ENCODE measurements at places on chromosomes 12 and 14.

DNA sequence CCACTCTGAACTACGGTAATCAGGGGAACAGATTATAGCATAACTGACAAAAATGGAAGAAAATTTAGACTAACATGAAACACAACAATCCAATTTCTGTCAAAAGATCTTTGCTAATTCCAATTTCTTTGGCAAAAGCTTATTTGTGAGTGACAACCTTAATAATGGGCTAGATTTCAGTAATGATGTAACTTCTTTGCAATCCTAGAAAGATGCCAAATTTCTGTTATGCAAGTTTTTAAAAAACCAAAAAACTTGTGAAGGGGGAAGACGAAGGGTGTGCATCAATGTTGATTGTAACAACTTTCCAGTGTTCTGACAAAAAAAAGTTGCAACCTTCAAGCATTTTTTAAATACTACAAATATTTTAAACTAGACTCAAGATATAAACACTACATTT, 59.9 kb downstream of the DICER1 start:
- no peak for DNase-seq

DNA sequence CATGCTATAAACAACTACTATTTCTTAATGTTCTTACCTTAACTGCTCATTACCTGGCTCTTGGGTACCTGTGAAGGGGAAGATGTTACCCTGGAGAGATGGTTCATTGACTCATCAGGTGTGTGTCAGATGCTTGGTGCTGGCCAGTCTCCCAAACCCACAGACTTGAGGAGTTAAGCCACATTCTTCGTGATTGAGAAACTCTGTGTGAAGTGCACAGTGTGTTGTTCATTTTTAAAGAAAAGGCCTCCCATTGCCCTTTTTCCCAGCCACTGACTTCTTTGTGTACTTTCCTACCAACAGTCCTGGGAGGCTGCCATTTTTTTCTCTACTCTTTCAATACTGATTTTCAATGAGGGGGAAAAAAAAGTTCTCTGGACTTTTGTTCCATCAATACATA, 3.2 kb downstream of the MGST1 start:
- no peak for DNase-seq

DNA sequence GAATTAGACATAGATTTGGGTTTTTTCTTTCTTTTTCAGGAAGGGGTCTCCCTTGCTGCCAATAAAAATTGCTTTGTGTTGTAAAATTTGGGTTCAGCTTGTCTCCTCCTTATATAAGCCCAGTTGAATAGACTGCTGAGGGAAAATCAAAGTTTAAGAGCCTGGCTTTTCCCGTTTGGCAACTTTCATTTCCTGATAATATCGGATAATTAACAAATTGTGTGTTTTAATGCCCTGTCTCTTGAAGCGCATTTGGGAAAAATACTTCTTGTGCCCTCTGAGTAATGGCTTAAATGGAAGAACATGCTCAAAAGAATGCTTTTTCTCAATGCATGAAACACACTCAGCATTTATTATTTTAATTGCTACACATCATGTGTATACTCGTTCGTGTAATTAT, 198.0 kb upstream of the DCN start:
- DNase-seq, result no peak

- no peak for DNase-seq
Measured at GRCh38 chr14:35375558-35376025, 29.0 kb downstream of the NFKBIA start.

DNA sequence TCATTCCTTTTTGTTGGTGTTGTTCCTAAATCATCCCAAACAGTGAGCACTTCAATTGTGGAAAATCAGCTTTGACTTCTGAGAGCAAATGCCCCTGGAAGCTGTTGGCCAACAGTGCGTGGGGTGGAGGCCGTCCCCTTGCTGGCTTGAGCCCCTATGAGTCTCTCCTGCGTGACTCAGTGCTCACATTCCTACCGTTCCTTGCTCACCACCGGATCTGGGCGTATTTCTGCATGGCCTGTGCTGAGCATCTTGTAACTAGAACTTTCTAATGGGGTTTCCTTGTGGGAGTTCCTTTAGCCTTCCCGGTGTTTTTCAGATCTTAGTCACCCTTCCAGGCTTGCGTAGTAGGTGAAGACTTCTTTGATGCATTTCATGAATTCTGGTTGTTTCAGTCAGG, 14.7 kb downstream of the SERPINA1 start:
- no peak for DNase-seq

DNA sequence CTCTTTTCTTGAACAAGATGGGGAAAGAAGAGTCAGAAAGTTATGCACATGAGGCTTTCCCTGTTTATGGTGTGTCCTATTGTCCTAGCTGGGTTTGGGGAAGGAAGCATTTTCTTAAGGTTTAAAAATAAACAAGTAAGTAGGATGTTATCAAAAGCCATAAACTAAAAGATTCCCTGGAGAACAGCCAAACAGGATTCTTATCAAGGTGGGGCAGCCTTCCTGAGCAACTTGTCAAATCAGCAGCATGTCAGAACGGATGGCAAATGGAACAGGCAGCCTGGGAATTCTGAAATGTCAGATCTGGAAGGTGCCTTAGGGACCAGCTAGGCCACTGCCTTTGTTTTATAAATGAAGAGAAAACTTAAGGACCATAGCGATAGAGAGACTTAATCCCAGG, 152.2 kb upstream of the RGS6 start:
- DNase-seq, result no peak

GRCh38 chr14:105938055-105938863, 411.9 kb downstream of the TMEM121 start:
- no peak for DNase-seq

GRCh38 chr14:92021523-92021922, 18.3 kb downstream of the TRIP11 start:
- DNase-seq, result no peak

Data from transverse colon (tissue), 4 donors.